ENCODE measurements at places on chromosomes 16 and 17.

- no peak for DNase-seq
Observed at GRCh38 chr17:56217921-56218320, 64.6 kb downstream of the ANKFN1 start.

GRCh38 chr16:55491691-55492090, 12.7 kb downstream of the MMP2 start:
- DNase-seq, result no peak

DNA sequence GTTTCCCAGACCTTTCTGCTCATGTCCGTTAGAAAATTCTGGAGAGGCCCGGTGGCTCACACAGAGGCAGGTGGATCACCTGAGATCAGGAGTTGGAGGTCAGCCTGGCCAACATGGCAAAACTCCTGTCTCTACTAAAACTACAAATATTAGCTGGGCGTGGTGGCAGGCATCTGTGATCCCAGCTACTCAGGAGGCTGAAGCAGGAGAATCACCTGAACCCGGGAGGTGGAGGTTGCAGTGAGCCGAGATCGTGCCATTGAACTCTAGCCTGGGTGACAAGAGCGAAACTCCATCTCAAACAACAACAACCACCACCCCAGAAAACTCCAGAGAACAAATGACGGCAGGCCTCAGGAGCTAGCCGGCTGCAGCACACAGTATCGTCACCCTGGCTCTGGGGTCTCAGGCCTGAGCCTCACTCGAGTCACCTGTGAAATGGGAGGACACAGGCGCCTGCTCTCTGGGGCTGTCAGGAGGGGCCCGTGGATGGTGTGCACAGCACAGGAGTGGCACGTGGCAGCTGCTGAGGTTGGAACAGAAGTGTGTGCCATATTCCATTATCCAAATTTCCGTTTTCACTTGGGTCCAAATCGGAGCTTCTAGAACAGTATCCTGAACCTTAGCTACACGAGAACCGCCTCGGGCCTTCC, 3.3 kb upstream of the SLC38A8 start:
- no peak for DNase-seq

- DNase-seq, result no peak
Observed at GRCh38 chr16:3638916-3639644, 15.4 kb upstream of the DNASE1 start.

DNA sequence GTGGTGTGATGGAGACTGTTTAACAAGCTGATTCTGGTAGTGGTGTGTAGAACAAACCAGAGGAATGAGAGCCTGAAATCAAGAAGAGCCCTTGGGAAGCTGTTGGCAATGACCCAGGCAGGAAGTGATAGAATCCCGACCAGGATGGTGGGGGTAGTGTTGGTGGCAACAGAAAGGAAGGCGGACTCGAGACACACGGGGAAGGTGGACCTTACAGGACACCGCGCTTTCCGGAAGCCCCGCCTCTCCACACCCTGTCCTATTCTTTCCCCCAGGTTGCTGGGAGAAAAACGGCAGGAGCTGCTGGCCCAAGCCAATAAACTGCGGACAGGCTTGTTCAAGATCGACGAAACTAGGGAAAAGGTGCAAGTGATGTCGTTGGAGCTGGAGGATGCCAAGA, 30.0 kb upstream of the KDM6B start:
- no peak for DNase-seq

GRCh38 chr17:75610103-75610984, 22.7 kb downstream of the MYO15B start:
- DNase-seq, result no peak

- DNase-seq, result no peak
Observed at GRCh38 chr16:23055481-23055880, 93.8 kb downstream of the USP31 start.

GRCh38 chr16:9840761-9841665, 341.2 kb downstream of the GRIN2A start:
- DNase-seq, result no peak

DNA sequence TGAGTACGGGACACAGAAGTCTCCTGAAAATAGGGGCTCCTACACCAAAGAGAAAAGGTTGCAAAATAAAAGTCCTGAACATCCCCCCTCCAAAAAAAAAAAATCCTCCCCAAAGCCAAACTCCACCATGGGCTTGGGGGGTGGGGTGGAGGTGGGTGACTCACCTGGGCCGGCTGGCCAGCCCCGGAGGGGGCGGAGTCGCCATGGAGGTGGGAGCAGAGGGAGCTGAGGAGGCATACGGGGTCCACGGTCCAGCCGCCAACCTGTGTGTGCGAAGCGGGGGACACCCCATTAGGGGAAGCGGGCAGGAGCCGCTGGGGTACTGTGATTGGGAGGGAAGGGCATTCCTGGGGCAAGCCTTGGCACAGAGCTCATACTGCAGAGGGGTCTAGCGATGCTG, 31.0 kb downstream of the SRCIN1 start:
- no peak for DNase-seq

DNA sequence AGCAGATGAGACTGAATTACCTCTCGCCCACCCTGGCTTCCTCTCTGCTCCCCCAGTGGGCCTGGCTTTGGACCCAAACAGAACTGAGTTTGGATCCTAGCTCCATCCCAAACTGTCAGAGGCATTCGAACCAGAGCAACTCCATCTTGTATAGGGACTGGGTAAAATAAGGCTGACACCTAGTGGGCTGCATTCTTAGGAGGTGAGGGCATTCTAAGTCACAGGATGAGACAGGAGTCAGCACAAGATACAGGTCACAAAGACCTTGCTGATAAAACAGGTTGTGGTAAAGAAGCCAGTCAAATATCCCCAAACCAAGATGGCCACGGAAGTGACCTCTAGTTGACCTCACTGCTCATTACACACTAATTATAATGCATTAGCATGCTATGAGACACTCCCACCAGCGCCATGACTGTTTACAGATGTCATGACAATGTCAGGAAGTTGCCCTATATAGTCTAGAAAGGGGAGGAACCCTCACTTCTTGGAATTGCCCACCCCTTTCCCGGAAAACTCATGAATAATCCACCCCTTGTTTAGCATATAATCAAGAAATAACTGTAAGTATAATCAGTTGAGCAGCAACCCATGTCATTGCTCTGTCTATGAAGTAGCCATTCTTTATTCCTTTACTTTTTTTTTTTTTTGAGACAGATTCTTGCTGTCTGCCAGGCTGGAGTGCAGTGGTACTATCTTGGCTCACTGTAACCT, 44.4 kb downstream of the LYRM1 start:
- no peak for DNase-seq

- no peak for DNase-seq
Observed at GRCh38 chr16:82201926-82202325, 31.9 kb upstream of the MPHOSPH6 start.

DNA sequence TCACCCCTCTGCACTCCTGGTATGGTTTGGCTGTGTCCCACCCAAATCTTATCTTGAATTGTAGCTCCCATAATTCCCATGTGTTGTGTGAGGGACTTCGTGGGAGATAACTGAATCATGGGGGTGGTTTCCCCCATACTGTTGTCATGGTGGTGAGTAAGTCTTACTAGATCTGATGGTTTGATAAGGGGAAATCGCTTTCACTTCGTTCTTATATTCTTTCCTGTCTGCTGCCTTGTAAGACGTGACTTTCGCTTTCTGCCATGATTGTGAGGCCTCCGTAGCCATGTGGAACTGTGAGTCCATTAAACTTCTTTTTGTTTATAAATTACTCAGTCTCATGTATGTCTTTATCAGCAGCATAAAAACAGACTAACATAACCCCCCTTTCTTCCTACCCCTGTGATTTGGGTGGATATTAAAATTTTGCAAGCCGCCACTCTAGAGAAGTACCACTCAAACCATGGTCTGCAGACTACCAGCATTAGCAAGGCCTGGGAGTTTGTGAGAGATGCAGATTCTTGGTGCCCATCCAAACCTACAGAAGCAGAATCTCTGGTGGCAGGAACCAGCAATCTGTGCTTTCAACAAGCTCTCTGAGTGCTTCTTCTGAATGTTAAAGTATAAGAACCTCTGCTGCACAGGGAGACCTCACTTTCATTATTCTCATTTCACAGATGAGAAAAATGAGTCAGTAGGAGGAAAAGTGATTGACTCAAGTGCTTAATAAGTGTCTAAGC, 999.5 kb upstream of the EEF2KMT start:
- DNase-seq, result no peak

- DNase-seq, result no peak
Observed at GRCh38 chr17:76547183-76547641, 7.4 kb downstream of the PRCD start.

- DNase-seq, result no peak
Observed at GRCh38 chr16:898761-899682, 71.8 kb downstream of the LMF1 start.

GRCh38 chr17:9401434-9401833, 174.2 kb downstream of the STX8 start:
- DNase-seq, result no peak

DNA sequence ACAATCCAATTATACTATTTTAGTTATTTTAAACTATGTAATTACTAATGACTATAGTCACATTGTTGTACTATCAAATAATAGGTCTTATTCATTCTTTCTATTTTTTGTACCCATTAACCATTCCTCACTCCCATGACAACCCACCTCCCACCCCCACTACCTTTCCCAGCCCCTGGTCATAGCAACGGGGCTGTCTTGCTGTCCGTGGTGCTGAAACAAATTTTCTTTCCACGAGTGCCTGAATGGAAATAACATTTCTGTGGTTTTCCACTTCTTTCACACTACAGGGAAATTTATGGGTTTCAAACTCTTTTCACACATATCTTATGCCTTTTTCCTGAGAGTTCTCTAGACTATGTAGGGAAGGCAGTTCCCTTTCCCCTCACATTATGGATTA, 326.6 kb downstream of the PHKB start:
- no peak for DNase-seq

DNA sequence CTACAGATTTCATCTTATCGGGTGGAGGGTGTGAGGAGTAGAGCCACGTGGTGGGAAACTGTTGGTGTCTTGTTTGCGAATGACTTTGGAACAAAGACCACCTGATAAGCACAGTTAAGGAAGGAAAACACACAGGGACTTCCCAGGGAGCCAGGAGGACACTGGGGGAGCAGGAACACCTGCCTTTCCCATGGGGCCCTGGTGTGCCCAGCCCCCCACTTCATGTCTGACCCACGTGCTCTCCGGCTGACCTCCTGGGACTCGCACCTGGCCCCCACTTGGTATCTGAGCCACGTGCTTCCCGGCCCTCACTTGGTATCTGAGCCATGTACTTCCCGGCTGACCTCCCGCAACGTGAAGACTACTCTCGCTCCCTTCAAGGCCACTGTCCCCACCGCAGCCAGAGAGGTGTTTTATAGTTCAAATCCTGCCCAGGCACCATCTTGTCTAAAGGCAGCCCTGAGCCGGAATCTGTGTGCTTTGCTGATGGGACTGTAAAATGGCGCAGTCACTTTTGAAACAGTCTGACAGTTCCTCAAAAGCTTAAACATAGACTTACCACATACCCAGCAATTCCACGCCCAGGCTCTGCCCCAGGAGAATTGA, 5.4 kb upstream of the CSNK1D start:
- no peak for DNase-seq

- DNase-seq, result no peak
Observed at GRCh38 chr16:49510141-49510540, 136.5 kb downstream of the C16orf78 start.

DNA sequence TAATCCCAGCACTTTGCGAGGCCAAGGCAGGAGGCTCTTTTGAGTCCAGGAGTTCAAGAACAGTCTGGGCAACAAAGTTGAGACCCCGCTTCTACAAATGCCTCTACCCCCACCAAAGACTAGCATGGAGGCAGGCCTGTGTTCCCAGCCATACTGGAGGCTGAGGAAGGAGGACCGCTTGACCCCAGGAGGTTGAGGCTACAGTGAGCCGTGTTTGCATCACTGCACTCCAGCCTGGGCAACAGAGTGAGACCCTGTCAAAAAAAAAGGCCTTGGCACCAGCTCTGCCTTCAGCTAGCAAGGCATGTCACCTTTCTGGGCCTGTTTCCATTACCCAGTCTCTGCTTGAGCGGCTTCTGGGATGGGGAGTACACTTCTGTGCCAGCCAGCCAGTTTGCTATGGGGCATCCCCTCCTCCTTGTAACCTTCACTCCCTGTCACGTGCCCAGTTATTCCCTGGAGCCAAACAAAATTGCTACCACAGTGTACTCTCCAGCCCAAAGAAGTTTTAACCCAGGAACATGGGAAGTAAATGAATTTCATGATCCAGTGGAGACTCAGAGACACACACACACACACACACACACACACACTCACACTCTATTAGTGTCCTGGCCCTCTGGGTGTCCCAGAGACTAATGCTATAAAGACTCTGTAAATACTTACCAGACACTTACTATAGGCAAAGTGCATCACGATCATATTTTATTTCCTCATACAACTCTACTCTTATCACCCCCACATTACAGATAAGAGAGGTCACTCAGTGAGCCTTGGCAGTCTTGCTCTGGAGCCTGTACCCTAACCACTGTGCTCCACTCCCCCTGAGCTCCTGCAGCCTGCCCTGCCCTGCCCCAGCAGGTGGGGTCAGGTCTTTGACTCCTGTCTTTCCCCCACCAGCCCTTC, 2.5 kb downstream of the CISD3 start:
- no peak for DNase-seq

DNA sequence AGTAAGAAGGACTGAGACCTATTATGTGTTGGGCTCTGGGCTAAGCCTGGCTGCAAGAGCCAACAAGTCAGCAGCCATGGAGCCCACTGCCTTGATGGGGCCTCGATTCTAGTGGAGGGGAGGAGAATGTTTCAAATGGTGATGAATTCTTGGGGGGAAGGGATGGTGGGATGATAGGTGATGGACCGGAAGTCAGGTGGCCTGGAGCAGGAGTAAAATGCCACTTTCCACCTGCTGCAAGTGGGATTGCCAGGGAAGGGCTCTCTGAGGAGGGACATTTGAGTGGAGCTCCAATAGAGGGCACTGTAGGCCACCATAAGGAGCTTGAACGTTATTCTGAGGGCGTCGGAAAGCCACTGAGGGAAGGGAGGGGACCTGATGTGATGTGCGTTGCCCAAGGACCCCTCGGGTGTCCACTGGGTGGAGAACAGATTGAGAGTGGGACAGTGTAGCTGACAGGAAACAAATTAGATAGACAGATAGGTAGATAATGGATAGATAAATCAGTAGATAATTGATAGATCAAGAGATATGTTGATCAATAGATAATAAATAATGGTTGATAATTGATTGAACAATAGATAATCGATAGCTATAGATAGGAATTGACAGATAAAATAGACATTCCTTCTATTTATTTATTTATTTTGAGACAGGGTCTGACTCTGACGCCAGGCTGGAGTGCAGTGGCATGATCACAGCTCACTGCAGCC, 18.2 kb upstream of the NXPH3 start:
- peak; percentile 29 for DNase-seq

- peak; percentile 92 for DNase-seq
Observed at GRCh38 chr17:48756830-48757251, 28.3 kb upstream of the HOXB13 start.

DNA sequence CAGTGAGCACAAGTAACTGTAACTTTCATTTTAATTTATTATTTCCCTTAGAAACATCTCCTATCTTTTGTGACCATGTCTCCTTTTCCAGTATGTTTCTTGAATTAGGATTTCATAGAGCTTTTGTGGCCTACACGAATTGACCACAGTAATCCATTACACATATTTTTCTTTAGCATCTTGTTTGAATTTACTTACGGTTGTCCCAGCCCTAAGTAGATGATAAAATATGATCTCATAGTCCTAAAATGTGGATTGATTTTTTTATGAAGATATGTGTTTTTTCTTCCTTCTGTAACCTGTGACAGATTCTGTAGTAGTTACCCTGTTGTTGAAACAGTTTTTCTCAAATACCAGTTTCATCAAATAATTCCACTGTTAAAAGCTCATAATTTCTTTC, 61.5 kb downstream of the NF1 start:
- no peak for DNase-seq

All from NCI-H2081 treated with DMSO at 0.1 percent for 48 hours (cell line).